ENCODE measurements at places on chromosomes 11 and 22. TPM values are rescaled to one million over a fixed set of nuclear protein-coding genes. Genes with fewer than 3 reads are reported as not detected.
A peak's percentile ranks its signal among the peaks of the same experiment; 100 is the strongest.

GRCh38 chr11:15378941-15379340, 264.2 kb downstream of the INSC start:
- no peak for DNase-seq

- DNase-seq, result no peak
These were observed 21.0 kb upstream of the ADSL start for GRCh38 chr22:40325315-40325714.

DNA sequence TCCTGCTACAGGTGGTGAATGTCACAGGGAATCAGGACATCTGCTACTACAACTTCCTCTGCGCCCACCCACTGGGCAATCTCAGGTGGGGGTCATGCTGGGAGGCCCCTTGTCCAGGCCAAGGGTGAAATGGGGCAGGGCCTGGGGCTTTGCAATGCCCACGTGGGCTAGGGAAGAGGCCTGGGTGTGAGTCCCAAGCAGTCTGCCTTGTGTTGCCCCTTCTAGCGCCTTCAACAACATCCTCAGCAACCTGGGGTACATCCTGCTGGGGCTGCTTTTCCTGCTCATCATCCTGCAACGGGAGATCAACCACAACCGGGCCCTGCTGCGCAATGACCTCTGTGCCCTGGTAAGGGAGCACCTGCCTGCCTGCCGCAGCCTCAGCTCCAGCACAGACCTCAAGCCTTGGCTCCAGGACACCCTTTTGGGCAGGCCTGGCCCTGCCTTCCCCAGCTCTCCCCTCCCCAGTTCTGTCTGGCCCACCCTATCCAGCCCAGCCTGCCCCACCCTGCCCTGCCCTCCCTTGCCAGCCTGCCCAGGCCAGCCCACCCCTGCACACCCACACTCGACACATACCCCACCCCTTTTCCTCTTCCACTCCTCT, 9.1 kb upstream of the TAGLN start:
- DNase-seq, result peak; percentile 9

- no peak for DNase-seq
These were observed 12.5 kb downstream of the HIRA start for GRCh38 chr22:19419086-19419463.

DNA sequence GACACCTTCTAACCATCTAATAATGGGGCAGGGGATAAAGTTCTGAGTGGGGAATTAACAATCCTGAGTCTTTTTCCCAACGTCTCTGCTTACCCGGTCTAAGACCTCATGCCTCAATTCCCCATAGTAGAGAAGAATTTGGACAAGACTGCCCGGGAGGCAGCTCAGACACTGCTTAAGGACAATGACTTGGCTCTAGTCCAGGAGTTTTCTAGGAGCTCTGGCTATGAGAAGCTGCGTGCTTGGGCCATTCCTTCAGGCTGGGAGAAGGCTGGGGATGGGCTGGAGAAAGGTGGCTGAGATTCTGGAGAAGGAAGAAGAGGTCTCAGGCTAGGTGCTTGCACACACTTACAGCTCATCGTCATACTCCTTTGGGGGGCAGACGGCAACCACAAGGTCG, 19.8 kb upstream of the ABCC8 start:
- no peak for DNase-seq

The LMNTD2 gene
- 1.4 TPM for total RNA-seq

The GALNT18 gene
- 21.0 TPM for total RNA-seq

The TTC36 gene
- 3.6 TPM for total RNA-seq

DNA sequence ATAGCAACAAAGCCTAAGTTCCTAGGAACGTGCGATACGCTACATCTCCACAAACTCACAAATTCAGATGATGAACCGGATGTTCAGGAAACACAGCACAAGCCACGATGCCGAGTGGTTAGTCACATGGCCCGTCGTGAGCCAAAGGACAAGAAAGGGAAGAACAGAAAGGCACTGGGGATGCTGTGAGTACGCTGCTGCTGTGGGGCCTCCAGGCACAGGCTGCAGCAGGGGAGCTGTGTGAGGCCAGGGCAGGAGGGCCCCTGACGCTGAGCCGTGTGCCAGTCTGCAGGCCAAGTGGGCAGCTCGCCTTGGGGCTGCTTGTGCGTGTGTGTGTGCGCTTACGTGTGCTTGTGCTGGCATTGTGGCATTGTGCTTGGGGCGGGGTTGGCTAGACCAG, 89.4 kb downstream of the CTTN start:
- no peak for DNase-seq

The TOM1 gene
- total RNA-seq, result 65.6 TPM

DNA sequence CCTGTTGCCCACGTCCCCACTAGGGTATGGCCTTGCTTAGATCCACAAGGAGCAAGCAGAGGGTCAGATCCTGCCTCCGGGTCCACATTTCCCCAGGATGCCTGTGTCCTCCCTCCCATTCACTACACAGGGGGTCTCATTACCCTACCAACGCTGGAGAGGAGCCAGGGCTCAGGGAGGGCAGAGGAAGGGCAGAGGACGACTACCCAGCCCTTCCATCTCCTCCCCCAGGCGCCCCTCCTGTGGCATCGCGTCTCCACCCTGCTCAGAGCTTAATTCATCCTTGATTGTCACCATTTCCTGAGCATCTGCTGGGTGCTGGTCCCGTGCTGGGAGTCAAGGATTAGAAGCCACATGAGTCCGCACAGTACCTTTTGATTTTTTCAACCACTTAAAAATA, 5.0 kb downstream of the NFAM1 start:
- no peak for DNase-seq

The GAB4 gene
- not detected for total RNA-seq

DNA sequence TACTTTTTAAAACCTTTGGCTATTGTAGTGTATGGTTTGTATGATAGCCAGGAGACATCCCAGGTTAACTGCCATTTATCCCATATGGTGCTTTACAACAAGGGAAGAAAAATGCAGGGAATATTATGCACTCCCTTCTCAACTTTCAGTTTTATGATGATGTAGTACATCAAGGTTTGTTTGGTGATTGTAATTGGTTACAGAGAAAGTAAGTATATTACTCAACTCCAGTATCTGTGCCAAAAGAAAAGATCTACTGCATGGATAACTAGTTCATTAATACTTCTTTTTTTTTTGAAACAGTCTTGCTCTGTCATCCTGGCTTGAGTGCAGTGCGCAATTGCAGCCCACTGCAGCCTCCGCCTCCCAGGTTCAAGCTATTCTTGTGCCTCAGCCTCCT, 65.3 kb downstream of the BCL2L13 start:
- DNase-seq, result no peak

- DNase-seq, result no peak
These were observed 196.9 kb downstream of the CSNK2A3 start for GRCh38 chr11:11155962-11156815.

DNA sequence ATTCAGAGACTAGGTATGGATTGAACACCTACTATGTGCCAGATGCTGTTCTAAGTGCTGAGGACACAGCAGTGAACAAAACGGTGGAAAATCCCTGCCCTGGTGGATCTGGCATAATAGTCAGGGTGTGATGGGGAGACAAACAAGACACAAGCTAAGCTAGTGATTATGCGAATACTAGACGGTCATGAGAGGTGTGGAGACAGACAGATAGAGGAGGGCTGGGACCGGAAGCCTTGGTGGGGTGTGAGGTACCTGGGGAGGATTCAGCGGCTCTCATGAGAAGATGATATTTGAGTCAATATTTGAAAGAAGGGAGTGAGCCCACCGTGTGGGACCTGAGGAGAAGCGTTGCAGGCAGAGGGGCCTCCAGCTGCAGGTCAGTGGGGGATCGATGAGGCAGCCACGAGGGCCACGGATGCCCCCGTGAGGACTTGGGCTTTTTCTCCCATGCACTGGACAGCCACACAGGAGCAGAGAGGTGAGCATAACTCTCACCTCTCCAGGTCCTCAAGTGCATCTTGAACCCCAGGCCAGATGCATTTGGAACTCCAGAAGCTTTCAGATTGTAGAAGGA, 4.7 kb downstream of the CD5 start:
- DNase-seq, result no peak

GRCh38 chr11:70423523-70424505, 25.5 kb downstream of the CTTN start:
- no peak for DNase-seq

The APOA4 gene
- not detected for total RNA-seq

The BTG4 gene
- not detected for total RNA-seq

The OR52H1 gene
- not detected for total RNA-seq

- no peak for DNase-seq
These were observed 220.6 kb upstream of the ISX start for GRCh38 chr22:34845391-34845790.

DNA sequence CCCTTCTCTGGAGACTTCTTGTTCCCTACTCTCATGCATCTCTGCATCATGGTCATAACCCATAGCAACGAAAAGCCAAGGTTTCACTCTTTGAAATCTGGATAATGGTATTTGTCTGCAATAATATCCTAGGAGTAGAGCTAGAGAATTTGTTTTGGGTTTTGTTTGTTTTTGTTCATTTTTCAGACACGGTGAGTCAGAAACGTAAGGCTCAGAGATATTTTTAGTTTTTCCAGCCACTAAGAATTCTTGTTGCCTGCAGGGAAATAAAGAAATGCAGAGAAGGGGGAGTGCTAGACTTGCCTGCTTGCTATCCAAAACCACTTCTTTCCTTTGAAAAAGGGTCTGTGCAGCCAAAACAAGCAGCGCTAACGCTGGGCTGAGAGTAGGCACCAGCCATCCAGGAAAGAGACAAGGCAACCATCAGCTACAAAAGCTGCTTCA, 26.0 kb downstream of the POU2AF3 start:
- DNase-seq, result no peak

The PDE3B gene
- total RNA-seq, result 83.7 TPM

DNA sequence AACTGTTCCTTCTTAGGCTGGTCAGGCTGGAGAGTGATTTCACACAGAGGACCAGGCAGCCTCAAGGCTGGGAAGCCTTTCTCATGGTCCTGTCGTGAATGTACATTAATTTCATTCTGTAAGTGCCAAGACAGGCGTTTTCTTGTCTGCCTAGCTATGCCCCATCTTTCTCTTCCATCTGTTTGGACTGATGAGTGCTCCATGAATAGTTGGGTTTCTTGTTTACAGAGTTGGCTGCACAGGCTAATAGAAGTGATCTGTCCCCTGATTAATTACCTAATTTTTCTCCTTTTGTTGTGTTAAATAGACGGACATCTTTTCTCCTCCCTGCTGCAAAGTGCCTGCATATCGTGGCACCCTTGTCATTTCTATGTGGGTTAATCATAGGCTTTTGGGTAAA, 135.8 kb upstream of the NARS2 start:
- no peak for DNase-seq

DNA sequence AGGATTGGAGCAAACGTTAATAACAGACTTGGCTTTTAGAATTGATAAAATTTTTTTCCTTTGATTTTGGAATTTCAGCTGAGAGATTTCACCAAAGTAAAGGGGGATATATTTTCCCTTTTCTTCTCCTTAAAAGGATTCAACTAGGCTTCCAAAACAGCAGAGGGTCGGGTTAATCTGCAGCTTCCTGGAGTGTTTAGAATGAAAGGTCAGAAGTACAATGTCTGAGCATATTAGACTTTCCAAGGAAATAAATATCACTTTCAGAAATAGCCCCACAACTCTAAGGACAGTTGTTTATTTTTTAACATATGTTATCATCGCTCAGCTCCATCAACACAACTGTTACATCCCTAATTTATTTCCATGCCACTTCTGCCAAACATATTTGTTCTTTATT, 1532.9 kb upstream of the RAG2 start:
- no peak for DNase-seq

DNA sequence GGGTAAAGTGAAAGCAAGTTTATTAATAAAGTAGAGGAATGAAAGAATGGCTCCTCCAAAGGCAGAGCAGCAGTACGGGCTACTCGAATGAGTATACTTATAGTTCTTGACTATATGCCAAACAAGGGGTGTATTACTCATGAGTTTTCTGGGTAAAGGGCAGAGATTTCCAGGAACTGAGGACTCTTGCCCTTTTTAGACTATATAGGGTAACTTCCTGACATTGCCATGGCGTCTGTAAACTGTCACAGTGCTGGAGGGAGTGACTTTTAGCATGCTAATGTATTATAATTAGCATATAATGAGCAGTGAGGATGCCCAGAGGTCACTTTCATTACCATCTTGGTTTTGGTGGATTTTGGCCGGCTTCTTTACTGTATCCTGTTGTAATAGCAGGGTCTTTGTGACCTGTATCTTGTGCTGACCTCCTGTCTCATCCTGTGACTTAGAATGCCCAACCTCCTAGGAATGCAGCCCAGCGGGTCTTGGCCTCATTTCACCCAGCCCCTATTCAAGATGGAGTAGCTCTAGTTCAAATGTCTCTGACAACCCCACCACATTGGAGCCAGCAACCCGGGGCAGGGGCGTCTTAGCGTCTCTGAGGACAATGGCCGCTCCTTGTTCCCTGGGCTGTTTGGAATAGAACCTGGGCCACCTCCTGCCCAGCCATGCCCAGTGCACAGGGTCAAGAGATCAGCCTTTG, 34.9 kb upstream of the CD82 start:
- DNase-seq, result no peak

The FJX1 gene
- total RNA-seq, result 6.0 TPM

The DDX25 gene
- total RNA-seq, result not detected

DNA sequence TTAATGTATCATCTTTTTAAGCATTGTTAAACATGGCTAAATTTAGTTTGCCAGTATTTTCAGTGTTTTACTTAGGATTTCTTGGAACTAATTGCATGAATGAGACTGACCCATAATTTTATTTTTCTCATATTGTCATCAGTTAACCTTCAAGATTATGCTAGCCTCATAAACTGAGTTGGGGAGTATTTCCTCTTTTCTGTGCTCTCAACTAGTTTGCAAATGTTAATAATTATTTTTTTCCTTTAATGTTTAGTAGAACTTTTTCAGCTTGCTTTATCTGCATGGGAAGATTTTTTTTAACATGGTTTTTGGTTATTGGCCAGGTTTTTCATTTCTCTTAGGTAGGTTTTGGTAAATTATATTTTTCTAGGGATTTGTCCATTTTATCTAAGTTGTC, 235.4 kb upstream of the SESN3 start:
- DNase-seq, result no peak

The AMBRA1 gene
- total RNA-seq, result 23.9 TPM

DNA sequence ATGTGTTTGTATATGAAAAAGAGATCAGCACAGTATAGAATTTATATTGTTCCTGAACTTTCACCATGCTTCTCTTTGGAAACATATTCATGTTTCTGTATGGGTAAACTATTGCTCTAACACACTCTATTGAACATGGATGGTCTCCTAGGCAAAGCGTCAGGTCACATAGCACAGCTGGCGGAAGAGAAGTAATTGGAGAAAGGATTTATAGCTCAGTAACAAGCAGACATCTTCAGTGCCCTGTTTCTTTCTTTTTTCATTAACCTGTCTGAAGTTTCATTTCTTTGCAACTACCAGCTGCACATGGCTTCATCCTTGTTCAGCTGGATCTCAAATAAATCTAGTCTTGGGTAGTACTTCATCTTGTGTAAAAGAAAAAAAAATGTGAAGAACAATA, 84.4 kb upstream of the TRPC6 start:
- DNase-seq, result no peak
